B cell (primary cell): ENCODE measurements at places on chromosomes 5 and 9.

DNA sequence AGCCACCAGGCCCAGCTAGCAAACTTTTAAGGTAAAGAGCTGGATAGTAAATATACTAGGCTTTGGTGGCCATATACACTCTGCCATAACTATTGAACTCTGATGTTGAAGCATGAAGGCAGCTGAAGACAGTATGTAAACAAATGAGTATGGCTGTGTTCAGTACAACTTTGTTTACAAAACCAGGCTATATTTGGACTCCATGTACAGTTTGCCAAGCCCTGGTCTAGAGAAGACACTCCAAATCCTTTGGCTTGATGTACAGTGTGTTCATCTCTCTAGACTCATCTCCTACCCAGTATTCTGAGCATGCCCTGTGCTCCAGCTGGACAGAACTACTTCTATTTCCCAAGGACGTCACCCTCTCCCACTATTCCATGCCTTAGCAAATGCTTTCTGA is 54.3 kb upstream of the MEGF10 start:
- H3K36me3 ChIP-seq: no peaks in the 10 kb centered on the region
- H3K27ac ChIP-seq: no peak overlapping the region
- no peak for DNase-seq
- no peaks in the 10 kb centered on the region for H3K4me1 ChIP-seq
- H3K4me3 ChIP-seq: no peak overlapping the region

DNA sequence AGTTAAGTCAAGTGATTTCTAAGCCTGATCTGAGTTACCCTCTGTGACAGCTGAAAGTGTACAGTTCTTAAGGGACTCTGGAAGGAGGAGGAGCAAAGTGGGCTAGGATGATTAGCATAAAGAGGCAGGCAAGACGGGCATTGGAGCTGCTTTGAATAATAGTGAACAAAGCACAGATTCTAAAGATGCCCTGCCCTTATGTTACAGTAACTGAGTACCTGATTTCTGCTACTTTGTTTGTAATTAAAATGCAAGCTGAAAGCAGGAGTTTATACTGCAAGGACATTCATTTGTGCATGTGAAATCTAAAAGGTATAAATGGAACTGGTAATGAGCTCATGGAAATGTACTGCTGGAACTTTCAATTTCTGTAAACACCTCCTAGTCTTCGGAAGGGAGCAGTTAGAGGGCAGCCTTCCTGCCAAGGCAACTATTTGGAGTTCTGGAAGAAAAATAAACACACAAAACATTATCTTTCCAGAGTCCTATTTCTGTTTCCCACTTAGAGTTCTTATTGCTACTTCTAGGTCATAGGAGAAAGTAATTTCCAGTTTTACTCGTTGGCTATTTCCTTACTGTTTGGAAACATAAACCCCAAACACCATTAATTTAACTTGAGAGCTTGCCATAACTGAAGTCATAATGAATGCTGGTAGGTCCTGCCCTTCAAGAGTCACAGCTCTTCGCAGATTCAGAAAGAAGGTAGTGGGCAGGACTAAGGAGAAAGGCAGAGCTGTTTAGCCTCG is at the start of gene RANBP3L:
TSS of gene RANBP3L (minus strand) at position 45 of the 746 bp plus-strand sequence. CDS start 486 bp downstream, outside the sequence.
- no peaks in the 10 kb centered on the region for H3K27me3 ChIP-seq
- H3K4me1 ChIP-seq: no peaks in the 10 kb centered on the region
- H3K4me3 ChIP-seq: peak within 1 kb of the TSS; percentile 16
- no peaks in the 10 kb centered on the region for H3K36me3 ChIP-seq
- no peak within 1 kb of the TSS for H3K27ac ChIP-seq

DNA sequence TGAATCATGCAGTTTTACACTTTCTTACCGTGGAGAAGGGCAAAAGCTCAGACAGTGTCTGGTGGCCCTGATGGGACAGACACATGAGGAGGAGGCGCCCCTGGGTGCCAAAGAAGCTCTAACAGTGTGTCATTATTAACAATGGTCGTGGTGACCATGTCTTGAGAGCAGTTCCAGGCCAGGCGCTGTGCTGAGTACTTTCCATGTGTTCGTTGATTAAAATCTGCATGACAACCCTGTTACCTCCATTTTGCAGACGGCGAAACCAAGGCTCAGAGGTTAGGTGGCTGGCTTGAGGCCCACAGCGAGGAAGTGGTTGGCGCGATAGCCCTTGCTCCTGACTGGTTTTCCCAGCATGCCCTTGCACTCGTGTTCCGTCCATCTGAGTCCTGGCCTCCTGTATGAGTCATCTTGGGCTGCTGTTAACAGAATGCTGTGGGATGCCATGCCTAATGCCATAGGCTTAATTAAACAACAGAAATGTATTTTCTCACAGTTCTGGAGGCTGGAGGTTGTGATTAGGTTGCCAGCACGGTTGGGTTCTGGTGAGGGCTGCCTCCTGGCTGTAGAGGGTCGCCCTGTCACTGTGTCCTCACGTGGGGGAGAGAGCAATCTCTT is 92.0 kb downstream of the AMBP start:
- no peaks in the 10 kb centered on the region for H3K27me3 ChIP-seq
- no peak overlapping the region for H3K4me3 ChIP-seq
- no peaks in the 10 kb centered on the region for H3K4me1 ChIP-seq

DNA sequence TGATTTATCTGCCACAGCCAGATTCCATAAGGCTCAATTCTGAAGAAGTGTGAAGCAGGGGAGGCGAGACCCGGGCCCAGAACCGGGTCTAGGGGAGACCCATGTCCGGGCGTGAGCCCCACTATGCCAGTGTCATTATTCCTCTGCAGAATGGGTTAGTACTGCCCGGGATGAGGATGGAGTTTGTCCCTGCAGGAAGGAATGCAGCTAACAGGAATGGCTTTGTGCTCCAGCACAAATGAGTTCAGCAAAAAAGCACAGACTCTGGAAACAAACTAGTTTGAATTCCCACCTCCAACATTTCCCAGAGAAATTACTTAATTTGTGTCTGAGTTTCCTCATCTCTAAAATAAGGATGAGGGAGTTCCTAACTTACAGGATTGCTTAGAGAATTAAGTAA is 202.9 kb downstream of the SYK start:
- no peaks in the 10 kb centered on the region for H3K4me1 ChIP-seq
- DNase-seq: no peak
- H3K27ac ChIP-seq: no peak overlapping the region
- H3K36me3 ChIP-seq: no peaks in the 10 kb centered on the region
- no peak overlapping the region for H3K4me3 ChIP-seq
- H3K27me3 ChIP-seq: no peaks in the 10 kb centered on the region

DNA sequence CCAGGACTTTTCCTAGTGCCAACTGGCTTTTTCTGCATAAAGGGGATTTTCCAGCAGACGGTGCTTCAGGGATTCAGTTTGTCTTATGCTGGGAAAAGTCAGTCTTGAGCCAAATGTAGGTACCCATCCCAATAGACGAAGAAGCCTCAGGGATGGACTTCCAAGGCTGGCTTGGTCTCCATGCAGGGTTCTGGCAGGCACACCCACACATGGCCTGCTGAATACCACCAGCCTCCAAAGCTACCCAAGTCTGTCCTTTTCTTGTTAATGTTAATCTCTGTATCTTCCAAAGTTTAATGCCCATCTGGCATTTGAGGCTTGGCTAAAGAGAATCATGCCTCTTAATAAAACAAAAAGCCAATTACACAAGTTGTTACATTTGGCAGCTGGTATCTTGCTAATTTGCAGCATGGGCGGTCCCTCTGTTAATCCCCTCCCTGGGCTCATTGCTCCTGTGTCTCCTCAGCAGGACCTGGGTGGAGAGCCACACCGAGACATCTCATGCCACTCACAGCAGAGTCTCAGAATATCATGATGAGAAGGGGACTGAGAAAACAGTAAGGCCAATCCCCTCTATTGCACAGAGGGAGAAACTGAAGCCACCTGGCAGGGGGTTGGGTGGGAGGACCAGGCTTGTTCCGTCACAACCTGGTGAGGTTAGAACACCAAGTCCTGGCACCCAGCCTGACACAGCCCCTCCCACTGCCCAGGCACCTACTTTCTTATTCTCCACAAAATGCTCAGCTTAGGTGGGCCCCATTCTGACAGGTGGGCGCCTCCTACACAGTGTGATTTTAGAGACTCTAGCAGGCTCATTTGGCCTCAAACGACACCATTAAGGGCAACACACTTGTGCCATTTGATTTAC is 243.2 kb downstream of the FSTL4 start:
- no peaks in the 10 kb centered on the region for H3K4me1 ChIP-seq
- H3K27ac ChIP-seq: no peak overlapping the region
- H3K4me3 ChIP-seq: no peak overlapping the region
- peaks cover 3% of the 10 kb centered on the region for H3K27me3 ChIP-seq
- DNase-seq: no peak
- H3K36me3 ChIP-seq: no peaks in the 10 kb centered on the region

- peaks cover 9% of the 10 kb centered on the region for H3K4me1 ChIP-seq
- no peak for DNase-seq
- H3K27ac ChIP-seq: no peak overlapping the region
- H3K27me3 ChIP-seq: no peaks in the 10 kb centered on the region
- no peak overlapping the region for H3K4me3 ChIP-seq
- H3K36me3 ChIP-seq: no peaks in the 10 kb centered on the region
These were observed 138.5 kb upstream of the TAF11L2 start for GRCh38 chr5:17359451-17360011.

- H3K27me3 ChIP-seq: no peaks in the 10 kb centered on the region
- H3K4me3 ChIP-seq: no peak overlapping the region
- no peaks in the 10 kb centered on the region for H3K4me1 ChIP-seq
- DNase-seq: no peak
- no peak overlapping the region for H3K27ac ChIP-seq
These were observed 374.9 kb downstream of the TLE4 start for GRCh38 chr9:79946712-79947111.

DNA sequence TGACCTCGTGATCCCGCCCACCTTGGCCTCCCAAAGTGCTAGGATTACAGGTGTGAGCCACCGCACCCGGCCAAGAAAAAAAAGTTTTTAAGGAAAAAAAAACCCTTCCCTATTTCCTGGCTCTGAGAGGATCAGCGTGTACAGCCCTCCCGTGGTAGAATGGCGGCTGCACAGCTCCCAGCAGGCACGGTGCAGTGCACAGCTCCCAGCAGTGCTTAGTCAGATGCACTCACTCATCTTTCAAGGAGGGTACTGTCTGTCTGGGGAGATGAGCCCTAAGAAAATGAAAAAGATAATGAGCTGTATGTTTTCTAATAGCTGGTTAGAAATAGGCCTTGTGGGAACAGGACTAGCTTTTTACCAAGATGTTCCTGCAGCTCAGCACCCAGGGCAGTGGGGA is 36.7 kb upstream of the SLC2A8 start:
- H3K4me1 ChIP-seq: no peaks in the 10 kb centered on the region
- H3K36me3 ChIP-seq: no peaks in the 10 kb centered on the region

DNA sequence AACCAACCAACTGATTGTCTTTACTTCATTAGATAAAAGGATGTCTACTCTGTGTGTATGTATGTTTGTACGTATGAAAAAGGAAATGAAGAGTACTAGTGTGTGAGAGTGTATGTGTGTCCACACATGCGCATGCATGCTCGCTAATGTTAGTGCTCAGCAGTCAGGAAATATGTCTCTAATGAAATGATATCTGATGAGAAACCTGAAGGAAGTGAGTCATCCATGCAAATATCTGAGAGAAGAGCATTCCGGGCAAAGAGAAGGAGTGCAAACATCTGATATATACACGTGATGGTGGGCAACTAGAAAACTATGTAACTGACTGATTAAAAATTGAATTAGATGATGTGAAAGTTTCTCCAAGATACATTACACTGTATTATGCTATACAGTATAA is 29.6 kb upstream of the UGCG start:
- no peaks in the 10 kb centered on the region for H3K27me3 ChIP-seq
- no peaks in the 10 kb centered on the region for H3K4me1 ChIP-seq
- no peak for DNase-seq

DNA sequence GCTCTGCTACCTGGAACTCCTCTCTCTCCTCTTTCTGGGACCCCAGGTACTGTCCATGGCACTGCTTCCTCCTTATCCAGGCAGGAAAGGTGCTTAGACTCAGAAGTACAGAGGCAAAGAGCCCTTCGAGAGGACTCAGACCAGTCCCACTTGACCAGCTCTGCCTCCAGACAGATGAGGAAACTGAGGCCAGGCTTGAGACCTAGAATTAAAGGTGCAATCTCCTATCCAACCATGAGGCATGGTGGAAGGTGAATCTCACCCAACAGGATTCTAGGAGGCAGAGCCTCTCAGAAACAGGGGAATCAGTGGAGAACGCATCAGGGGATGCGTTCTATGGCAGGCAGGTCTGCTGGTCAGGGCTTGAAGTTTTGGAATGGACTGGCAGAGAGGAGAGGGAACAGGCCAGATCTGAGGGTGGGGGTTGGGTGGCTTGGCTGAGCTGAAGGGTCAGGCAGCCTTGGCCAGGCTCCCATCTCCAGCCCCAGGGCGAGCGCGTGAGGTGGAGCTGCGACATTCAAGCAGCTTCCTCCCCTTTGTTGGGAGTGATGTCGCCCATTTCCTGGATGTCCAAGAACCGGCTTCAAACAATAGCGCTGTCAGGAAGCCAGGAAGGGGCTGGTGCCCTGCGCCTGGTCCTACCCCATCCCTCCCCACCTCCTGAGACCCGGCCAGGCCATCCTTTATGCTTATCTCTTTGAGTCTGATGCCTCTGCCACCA is 26.2 kb downstream of the NDUFA8 start:
- no peaks in the 10 kb centered on the region for H3K4me1 ChIP-seq
- H3K4me3 ChIP-seq: no peak overlapping the region
- no peaks in the 10 kb centered on the region for H3K36me3 ChIP-seq
- no peak overlapping the region for H3K27ac ChIP-seq
- peaks cover 2% of the 10 kb centered on the region for H3K27me3 ChIP-seq

GRCh38 chr5:33843579-33843978 is 48.2 kb downstream of the ADAMTS12 start:
- no peaks in the 10 kb centered on the region for H3K36me3 ChIP-seq
- H3K27ac ChIP-seq: no peak overlapping the region
- no peak for DNase-seq
- no peaks in the 10 kb centered on the region for H3K4me1 ChIP-seq

DNA sequence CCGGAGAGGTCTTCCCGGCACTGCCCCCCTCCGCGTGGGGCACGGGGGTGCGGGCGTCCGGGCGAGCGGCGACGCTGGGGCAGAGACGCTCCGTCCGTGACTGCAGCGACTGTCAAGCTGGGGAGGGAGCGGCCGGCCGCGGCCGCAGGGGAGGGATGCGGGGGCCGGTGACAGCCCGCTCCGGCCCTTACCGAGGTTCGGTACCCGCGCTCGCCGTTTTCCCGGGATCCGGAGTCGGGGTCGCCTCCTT is 400 bp downstream of the KDM4C start:
- peak overlapping the region; percentile 100 for H3K27ac ChIP-seq
- peak overlapping the region; percentile 96 for H3K4me3 ChIP-seq
- no peaks in the 10 kb centered on the region for H3K27me3 ChIP-seq
- H3K4me1 ChIP-seq: peaks cover 29% of the 10 kb centered on the region

- H3K36me3 ChIP-seq: no peaks in the 10 kb centered on the region
- H3K27me3 ChIP-seq: no peaks in the 10 kb centered on the region
- no peak overlapping the region for H3K27ac ChIP-seq
These were observed 30.6 kb upstream of the TRIM32 start for GRCh38 chr9:116656501-116656971.
